GM04504 (cell line): ENCODE measurements at places on chromosomes 1 and 21.

DNA sequence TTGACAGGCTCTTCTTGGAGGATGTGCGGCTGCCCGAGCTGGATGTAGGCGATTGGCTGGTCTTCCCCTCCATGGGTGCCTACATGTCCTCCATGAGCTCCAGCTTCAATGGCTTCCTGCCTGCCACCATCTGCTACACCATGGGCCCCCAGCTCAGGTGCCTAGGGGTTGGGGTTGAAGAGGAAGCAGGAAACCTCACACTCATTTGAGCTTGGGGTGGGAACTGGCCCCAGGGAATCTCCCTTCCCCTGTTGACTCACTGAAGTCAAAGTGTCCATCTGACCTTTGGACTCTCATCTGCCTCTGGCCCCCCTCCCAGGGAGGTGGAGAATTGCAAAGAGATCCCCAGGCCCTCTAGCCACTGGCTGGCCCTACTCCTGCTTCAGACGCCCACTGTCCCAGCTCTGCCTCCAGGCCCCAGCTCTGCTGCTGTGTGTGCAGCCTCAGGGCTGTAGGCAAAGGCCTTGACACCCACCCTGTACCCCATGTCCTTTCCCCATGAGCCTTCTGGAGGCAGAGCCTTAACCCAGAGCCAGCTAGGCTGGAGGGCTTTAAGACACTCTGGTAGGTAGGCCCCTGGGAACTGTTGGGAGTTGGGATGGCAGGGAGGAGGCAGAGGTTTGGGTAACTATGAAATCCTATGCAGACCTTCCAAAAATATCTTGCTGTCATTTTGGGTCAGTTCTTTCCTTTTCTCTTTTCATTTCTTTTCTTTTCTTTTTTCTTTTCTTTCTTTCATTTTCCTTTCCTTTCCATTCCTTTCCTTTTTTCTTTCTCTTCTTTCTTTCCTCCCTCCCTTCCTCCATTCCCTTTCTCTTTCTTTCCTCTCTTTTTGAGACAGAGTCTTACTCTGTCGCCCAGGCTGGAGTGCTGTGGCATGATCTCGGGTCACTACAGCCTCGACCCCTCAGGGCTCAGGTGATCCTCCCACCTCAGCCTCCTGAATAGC lies 66.9 kb upstream of the TINAGL1 start:
- no peak for DNase-seq

GRCh38 chr1:220322570-220322969 lies 50.3 kb upstream of the RAB3GAP2 start:
- DNase-seq: no peak

GRCh38 chr1:50967416-50968157 lies 2.5 kb upstream of the CDKN2C start:
- DNase-seq: no peak

GRCh38 chr1:25996966-25997827 lies 666 bp downstream of the PAFAH2 start:
- DNase-seq: no peak

DNA sequence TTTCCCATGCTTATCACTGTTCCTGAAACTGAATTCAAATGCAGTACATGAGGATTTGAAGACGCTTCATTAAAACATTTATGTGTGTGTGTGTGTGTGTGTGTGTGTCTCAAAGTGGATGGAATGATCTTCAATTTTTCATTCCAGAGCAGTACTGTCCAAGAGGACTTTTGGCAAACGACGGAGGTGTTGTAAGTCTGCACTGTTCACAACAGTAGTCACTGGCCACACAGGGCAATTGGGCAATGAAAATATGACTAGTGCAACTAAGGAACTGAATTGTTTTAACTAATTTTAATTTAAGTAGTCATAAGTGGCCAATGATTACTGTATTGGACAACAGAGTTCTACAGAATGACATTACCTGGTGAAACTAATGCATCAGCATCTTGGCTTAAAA lies 5.0 kb downstream of the TAF5L start:
- peak; percentile 50 for DNase-seq

DNA sequence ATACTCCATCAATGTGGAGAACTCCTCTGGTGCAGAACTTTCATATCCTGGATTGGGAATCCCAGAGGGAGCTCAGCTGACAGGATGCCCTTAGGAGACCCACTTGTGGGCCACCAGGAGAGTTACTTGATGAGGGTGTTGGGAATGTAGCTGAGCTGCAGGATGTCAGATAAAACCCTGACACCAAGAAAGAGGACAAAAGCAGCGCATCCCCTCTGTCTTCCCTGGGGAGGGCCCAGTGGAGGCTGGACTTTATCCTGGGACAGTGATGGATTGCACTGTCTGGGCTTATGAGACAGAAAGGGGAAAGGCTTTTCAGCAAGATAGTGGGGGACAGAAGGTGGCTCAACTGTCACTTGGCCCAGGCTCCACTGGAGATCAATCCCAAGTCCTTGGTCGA lies 88.1 kb upstream of the BCAR3 start:
- no peak for DNase-seq

- DNase-seq: no peak
These were observed 141.7 kb downstream of the GALNT2 start for GRCh38 chr1:230208619-230209261.

DNA sequence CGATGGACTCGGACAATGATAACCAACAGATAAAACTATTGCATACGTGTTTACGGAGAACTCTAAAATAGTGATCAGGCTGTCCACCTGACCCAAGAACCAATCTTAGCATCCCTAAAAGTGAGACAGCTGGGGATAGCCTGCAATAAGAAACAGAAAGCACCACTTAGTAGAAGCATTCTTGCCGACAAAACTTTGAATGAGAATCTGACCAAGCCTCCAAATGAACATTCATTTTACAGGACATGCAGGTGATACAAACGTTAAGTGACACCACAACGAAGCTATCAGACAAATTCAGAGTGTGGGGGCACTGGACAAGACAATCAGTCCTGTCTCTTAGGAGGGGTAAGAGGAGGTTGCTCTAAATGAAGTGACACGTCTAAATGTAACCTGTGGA lies 1.2 kb downstream of the PSMG1 start:
- no peak for DNase-seq

DNA sequence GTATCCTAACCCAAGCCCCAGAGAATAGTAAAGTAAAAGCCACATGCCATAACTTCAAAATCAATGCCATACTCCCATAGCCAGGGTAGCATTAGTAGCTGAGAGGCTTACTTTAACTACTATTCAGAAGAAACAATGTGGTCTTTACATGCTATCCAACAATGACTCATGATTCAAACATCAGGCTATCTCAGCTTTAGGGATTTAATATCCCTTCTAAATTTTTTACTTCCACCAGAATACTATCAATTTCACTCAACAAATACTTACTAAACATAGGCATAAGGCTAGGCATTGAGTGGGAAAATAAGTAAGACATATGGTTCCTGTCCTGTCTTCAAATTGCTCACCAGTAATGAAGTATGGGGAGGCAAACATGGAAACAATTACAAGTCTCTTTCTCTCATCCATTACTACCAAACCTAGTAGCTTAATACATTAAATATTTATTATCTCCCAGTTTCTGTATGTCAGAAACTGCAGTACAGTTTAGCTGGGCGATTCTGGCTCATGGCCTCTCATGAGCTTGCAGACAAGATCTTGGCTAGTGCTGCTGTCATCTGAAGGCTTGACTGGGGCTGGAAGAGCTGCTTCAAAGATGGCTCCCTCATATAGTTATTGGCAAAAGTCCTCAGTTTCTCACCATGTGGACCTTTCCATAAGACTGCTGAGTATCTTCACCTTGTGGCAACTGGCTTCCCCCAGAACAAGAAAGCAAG lies 30.7 kb downstream of the EVI5 start:
- peak; percentile 61 for DNase-seq

- no peak for DNase-seq
These were observed 43.5 kb upstream of the SERPINC1 start for GRCh38 chr1:173960625-173961024.

DNA sequence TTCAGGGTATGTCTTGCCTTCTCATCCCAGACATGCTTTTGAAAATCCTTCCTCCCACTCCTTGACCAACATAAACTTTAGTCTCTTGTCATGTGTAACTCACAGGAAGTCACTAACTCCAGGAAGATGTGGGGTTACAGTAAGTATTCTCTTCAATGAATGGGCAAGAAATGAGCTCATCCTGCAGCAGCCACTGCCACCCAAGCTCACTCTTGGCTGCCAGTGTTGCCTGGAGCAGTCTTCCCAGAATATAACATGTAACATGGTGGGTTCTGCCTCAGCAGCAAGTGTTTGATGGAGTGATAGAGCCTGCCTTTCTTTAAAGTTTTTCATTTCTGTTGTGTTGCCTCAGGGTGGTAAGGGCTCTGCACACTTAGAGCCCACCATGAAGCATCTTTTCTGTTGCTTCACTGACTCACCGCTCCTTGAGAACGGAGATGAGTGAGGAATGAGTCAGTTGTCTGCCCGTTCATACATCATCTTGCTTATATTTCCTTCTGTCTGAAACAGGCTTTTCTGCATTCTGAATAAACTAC lies 187.0 kb downstream of the TPR start:
- peak; percentile 62 for DNase-seq

- DNase-seq: no peak
These were observed 86.2 kb downstream of the KCND3 start for GRCh38 chr1:111903148-111903870.
